ENCODE measurements at places on chromosomes 1 and 21.

DNA sequence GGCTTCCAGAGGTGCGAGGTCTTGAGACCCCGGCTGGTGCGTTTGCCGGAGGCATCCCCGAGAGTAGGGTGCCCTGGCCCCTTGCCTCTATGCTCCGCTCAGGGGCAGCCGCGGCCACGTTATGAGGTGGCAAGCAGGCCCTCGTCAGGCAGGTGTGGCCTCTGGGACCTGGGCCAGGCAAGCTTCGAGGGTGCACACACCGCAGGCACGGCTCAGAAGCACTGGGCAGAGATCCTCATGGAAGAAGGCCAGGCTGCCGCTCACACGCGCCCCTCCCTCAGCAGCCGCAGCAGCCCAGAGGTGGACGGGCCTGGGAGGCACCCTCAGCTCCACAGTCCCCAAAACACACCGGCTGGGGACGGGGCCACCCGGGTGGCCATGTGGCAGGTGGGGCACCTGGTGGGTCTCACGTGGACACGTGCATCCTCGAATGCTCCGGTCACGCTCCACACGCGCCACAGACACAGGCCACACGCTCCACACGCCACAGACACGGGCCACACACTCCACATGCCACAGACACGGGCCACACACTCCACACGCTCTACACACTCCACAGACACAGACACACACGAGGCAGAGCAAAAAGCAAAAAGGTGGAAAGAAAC is 6.5 kb downstream of the SDF4 start:
- no peak for DNase-seq

GRCh38 chr1:29576510-29576909 is 340.2 kb downstream of the PTPRU start:
- peak; percentile 93 for DNase-seq

DNA sequence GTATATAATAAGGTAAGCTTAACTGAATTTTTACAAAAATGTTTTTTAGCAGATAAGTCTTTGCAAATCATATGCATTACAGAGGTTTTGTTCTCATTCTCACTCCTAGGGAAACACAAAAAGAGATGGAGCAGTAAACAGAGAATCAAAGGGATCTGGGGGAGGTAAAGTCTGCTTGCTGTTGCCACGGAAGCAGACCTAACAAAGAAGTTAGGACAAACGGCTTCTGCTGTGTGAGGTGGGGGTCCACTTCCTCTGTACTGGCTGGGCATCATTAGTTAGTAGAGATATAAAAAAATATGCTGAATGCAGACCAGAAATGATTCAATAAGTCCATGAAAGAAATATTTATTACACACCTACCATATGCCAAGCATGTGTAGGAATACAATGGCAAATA is 34.2 kb downstream of the GJA5 start:
- no peak for DNase-seq

GRCh38 chr21:33157303-33157702 is 72.4 kb upstream of the IFNAR2 start:
- DNase-seq: no peak

- DNase-seq: no peak
Observed at GRCh38 chr1:39497585-39497984, 6.1 kb downstream of the BMP8A start.

- no peak for DNase-seq
Observed at GRCh38 chr1:5992814-5993555, 760 bp upstream of the NPHP4 start.

DNA sequence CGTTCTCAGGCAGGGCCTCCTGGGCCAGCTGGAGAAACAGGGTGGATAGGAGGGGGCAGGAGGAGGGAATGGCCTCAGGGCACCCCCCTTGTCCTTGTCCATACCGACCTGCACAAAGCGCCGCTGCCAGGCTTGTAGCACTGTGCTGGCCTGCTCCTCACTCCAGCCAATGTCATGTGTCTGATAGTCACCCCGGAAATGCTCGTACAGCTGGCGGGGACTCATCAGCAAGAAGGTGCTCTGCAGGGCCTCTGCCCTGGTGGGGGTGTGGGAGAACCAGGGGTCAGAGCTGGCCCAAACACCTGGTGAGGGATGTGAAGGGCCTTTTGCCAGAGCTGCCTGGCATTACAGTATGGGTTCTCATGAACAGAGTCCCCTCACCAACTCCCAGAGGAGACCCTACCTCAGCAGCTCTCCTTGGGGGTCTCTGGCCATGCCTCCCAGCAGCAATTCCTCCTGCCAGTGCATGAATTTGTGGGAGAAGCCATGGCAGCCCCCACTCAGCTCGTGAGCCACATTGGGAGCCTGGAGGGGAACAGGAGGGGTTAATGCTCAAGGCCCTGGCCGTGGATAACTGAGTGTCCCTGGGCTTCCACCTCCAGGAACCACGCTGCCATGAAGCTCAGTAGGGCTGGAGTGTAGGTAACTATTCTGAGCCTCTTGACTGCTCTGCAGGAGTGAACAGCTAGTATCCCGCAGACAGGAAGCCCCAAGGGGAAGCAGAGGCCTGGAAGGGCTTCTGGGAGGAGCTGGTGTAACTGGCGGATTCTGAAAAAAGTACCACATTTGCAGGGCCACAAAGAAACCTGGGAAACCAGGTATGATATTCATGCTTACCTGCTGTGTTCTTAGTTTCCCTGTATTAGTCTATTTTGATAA is 13.3 kb downstream of the PTCH2 start:
- DNase-seq: no peak

GRCh38 chr1:119549719-119550132 is 42.7 kb downstream of the HSD3B1 start:
- peak; percentile 60 for DNase-seq

DNA sequence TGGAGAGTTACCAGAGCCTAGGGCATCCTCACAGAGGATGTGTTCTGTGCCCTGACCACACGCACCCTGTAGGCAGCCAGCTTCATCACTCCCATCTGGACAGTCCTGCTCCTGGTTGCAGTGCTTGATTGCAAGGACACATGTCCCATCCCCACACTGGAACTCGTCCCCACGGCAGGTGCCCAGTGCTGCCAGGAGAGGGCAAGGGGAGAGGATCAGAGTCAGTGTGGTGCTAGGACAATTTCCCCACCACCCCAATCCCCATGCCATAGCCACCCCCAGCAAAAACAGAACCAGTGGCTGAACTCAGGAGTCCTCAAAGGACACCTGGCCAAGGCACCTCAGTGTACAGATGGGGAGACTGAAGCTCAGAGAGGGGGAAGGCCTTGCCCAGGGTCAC is 37.2 kb upstream of the MAGOH start:
- DNase-seq: no peak

- peak; percentile 52 for DNase-seq
Observed at GRCh38 chr1:173064011-173064410, 13.3 kb upstream of the TNFSF18 start.

GRCh38 chr1:3387401-3387800 is 67.1 kb upstream of the ARHGEF16 start:
- no peak for DNase-seq

- peak; percentile 54 for DNase-seq
Observed at GRCh38 chr1:160428655-160429054, 28.3 kb downstream of the VANGL2 start.

- no peak for DNase-seq
Observed at GRCh38 chr1:179910934-179911333, 28.8 kb downstream of the TOR1AIP1 start.

DNA sequence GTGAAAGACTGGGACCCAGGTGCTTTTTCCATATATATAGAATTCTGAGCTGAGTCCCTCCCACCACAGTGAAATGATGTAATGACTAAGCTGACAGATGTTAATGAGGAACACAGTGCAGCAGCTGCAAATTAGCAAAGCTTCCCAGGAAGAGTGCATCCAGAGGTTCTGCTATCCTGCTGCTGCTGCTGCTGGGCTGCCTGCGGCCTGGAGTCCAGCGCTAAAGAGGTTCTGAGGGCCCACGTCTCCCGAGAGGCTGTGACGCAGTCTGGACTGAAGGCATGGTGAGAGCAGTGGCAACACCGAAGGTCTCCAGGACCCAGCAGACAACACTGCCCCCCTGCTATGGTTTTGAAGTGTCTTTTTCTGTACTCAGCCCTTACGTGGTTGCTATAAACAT is 63.9 kb downstream of the URB2 start:
- DNase-seq: no peak

DNA sequence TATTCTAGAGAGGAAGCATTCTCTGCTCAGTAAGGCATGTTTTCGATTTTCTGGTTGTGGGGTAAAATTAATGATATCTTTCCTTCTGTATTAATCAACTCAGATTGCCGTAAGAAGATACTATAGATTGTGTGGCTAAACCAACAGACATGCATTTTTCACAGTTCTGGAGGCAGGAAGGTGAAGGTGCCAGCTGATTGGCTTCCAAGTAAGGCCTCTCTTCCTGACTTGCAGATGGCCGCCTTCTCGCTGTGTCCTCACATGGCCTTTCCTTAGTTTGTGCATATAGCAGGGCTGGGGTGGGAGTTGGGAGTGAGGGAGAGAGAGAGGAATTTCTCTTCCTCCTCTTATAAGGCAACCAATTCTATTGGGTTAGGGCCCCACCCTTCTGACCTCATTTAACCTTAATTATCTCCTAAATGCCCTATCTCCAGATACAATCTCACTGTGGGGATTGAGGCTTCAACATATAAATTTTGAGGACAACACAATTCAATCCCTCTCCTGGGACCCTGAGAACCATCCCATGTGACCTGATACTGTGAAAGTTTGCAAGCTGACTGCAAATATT is 52.3 kb upstream of the MRPS6 start:
- no peak for DNase-seq

DNA sequence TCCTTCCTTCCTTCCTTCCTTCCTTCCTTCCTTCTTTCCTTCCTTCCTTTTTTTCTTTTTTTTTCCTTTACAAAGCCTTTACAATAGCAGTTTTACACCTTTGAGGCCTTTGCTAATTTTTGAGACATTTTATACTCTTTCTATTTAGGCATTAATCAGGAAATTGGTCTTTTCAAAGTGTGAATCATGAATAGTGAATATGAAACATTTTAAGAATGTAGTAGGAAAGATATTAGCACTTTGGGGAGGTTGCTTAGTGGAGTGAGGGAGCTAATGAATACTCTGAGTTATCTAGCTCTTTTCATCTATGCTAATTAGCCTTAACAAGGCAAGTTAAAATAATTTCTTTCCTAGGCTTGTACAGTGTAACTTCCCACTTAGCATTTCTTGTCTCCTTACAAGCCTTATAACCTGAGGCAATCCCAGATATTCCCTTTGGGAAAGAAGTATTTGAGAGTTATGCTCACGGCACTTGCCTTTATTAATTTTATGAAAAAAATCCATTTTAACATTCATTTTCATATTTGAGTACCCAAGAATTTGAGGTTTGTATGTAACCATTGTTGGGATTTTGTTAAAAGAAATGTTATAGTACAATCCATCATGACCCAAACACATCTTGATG is 122.6 kb downstream of the NTNG1 start:
- DNase-seq: peak; percentile 22

DNA sequence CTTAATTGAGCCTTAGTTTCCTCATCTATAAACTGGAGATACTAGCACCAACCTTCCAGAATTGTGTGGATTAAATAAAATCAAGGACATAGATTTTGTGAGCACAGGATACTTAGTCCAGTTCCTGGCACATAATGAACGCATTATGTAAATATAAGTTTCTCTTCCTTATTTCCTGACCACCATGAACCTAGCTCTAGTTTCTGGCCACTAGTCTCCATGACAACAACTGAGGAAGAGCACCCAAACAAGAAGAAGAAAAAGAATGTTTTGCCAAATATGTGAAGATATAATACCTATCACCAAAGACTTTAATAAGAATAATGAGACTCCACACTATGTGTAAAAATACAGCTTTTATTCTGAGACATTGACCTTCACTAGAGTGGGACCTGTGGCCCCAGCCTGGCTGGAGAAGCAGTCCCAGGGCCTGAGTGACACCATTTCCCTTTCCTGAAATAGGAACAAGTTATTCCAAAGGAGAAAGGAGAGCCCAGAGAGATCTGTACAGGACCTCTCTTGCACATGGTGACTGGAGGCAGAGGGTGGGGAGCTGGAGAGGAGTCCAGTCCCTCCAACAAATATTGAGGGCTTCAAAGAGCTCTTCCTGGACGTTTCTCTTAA is 940 bp upstream of the USF1 start:
- DNase-seq: no peak

- no peak for DNase-seq
Observed at GRCh38 chr21:15837645-15838044, 107.9 kb downstream of the USP25 start.

DNA sequence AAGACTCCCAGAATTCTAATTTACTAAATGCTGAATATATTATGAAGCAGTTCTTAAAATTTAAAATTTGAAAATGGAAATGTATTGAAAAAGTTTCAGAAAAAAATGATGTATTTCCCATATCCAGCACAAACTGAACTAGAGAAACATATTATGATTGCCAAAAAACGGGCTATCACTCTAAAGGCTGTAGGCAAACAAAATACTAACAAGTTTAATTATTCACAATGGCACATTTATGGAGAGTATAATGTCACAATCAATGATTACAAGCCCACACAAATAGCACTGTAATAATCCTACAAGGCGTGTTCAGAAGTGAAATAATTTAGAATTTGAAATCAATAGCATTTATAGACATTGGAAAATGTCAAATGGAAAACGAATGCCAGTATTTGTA is 531.3 kb downstream of the PTBP2 start:
- DNase-seq: no peak

GRCh38 chr1:160639652-160640051 is 7.2 kb downstream of the SLAMF1 start:
- DNase-seq: no peak

GRCh38 chr1:38672692-38673091 is 186.9 kb downstream of the RRAGC start:
- peak; percentile 6 for DNase-seq

DNA sequence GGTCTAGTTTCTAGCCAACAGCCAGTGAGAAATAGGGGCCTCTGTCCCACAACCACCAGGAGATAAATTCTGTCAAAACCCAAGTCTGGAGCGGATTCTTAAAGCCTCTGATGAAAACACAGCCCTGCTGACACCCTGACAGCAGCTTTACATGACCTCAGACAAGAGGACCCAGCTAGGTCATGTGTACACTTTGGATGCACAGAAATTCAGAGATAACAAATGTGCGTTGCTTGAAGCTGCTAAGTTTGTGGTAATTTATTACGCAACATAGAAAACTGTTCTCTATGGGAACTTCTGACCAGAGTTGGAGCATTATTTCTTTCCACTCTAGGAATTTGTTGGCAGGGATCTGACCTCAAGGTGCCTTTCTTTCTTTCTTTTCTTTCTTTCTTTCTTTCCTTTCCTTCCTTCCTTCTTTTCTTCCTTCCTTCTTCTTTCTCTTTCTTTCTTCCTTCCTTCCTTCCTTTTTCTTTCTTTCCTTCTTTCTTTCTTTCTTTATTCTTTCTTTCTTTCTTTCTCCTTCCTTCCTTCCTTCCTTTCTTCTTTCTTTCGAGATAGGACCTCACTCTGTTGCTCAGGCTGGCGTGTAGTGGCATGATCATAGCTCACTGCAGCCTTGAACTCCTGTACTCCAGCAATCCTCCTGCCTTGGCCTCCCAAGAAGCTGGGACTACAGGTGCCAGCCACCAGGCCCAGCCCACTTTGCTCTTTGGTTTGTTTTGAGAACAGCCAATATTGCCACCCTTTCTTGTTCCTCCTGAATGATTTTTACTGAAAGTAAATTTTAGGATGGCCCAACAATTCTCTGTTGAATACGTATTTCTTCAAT is 14.9 kb upstream of the HMGCS2 start:
- peak; percentile 40 for DNase-seq

GRCh38 chr1:178684542-178685000 is 40.5 kb upstream of the RALGPS2 start:
- peak; percentile 97 for DNase-seq

- DNase-seq: peak; percentile 20
Observed at GRCh38 chr1:33634806-33635205, 162.4 kb downstream of the ZSCAN20 start.

Data from bronchial epithelial cell (primary cell).